IPS DF 19.7 (cell line): ENCODE measurements at places on chromosomes 13 and 19.

- no peak for DNase-seq
Observed at GRCh38 chr13:101959016-101959415, 442.8 kb downstream of the FGF14 start.

DNA sequence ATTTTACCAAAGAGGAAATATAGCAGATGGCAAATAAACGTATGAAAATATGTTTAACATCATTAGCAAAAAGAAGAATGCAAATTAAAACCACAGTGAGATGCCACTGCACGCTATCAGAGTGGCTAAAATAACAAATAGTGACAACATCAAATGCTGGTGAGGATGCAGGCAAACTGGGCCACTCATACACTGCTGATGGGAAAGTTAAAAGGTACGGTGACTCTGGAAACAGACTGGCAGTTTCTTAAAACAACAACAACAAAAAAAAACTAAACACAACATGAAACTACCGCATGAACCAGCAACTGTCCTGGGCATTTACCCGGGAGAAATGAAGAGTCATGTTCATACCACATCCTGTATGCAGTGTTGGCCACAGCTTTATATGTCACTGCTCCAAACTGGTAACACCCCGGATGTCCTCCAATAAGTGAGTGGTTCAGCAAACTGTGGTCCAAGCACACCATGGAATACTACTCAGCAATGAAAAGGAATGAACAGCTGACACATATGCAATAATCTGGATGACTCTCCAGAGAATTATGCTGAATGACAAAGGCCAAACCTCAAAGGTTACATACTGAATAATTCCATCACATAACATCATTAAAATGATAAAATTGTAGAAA lies 22.3 kb downstream of the EPS15L1 start:
- no peak for DNase-seq

GRCh38 chr19:918481-919198 lies 1.5 kb downstream of the KISS1R start:
- no peak for DNase-seq

- no peak for DNase-seq
Observed at GRCh38 chr19:5561559-5561958, 6.2 kb downstream of the TINCR start.

GRCh38 chr19:1133471-1133929 lies 29.7 kb downstream of the GPX4 start:
- no peak for DNase-seq

DNA sequence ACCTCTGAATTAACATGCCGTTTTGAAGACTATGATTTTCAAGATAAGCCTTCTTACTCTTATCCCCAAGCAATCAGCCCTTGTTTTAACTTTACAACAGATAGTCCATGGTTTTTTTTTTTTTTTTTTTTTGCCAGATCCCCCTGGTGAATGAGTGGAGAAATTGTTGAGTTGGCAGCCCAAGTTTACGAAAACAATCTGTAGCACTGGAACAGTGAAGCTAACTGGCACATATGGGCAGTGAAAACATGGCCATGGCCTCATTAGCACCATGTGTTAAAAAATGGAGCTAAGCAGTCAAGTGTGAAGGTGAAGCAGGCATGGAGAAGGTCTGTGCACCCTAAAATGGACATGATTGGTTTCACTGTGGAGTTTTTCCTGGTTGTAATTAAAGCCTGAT lies 812.1 kb upstream of the MIR17HG start:
- DNase-seq: no peak

DNA sequence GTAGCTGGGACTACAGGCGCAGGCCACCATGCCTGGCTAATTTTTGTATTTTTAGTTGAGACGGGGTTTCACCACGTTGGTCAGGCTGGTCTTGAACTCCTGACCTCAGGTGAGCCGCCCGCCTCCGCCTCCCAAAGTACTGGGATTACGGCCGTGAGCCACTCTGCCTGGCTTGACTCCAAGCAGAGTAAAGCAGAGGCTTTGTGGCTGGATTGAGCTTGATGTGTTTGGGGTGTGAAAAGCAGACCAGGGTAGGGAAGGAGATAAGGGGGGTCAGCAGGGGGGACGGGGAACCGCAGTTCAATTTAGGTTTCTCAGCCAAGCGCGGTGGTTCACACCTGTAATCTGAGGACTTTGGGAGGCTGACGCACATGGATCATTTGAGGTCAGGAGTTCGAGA lies 4.2 kb upstream of the CLPP start:
- no peak for DNase-seq

- DNase-seq: no peak
Observed at GRCh38 chr19:11367528-11367927, 6.9 kb upstream of the SWSAP1 start.

DNA sequence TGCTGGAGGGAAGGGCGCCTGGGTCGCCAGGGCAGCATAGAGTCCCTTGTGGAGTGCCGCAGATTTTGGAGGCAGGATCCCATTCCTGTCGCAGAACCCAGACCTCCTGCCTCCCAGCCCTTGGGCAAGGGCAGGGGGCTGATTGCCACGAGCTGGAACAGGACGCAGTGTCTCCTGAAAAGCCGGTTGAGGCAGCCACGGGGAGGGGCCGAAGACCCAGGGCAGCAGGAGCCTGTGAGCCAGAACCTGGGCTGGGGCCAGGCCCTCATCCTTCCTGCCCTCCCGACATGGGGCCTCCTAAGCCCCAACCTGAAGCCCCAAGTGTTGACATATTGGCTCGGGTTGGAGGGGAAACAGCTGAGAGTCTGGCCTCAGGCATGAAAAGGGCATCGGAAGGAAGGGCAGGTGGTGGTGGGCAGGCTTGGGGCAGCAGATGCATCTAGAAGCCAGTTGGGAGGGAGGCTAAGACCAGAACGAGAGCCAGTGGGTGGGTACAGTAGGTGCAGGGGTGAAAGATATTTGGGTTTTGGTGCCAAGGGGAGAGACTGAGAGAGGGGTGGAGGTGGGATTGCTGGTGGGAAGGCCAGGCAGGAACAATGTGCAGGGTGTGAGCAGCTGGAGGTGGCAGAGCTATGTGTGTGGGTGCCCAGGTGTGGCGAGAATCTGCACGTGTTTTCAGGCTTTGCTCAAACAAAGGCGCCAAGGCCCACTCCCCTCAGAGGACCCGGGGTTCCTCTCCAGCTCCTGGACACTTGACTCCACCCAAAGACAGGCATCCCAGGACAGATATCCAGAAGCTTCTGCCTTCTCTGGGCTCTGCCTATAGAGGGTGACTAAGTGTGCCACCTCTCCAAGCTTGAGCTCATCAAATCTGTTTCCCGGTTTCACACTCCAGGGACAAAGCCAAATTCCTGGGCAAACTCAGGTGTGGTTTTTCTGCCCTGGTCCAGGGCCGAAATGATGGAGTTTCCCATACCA lies 1.4 kb upstream of the SBSN start:
- no peak for DNase-seq

- DNase-seq: no peak
Observed at GRCh38 chr13:71540098-71540497, 326.9 kb downstream of the DACH1 start.

DNA sequence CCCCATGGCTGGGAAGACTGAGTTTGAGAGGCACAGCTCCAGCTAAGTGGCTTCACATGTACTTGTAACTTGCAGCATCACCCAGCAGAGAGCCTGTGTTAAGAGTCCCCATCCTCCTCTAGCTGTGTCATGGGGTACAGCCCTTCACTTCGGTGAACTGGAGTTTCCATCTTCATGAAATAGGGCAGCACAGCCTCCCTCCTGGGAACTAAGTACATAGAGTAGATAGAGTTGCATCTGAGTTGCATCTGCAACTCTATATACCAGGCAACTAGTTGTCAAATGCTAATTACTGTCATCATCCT lies 1.2 kb downstream of the PRDX2 start:
- no peak for DNase-seq

- DNase-seq: no peak
Observed at GRCh38 chr13:87906411-87906810, 235.2 kb downstream of the SLITRK5 start.

DNA sequence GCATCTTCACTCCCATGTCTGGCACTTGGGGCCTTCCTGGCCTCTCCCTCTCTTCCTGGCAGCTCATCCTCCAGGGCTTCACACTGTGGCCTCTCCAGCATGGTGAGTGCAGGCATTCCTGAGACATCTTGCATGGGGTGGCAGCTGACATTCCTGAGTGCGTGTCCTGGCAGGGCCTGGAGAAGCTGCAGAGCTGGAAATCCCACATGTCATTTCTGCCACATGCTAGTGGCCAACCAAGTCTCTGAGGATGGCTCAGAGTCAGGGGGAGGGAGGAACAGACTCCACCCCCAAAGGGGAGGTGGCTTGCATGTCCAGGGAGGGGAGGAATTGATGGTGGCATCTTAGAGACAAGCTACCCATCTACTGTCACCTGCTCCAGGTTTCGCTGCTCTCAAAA lies 41.6 kb upstream of the AMER2 start:
- DNase-seq: no peak

- DNase-seq: peak; percentile 95
Observed at GRCh38 chr13:75803164-75803611, 167.1 kb downstream of the LMO7 start.

- DNase-seq: no peak
Observed at GRCh38 chr19:7442423-7442822, 46.4 kb downstream of the PEX11G start.

DNA sequence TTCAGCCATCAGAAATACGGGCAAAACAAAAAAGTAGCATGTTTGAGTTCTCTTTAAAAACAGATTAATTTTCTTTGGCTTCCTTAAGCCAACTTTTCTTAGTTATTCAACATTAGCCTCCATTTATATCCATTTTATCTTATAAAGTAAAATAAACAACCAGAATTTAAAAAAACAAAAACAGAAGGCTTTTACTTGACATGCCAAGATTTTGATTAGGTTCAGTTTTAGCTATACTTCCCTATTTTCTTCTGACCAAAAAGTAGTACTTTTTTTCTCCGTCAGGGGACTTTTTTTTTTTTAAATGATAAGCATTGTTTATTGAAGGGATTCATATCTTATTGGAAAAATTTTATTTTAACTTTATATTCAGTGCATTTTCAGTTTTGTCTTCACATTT lies 18.1 kb downstream of the RNASEH2B start:
- no peak for DNase-seq

DNA sequence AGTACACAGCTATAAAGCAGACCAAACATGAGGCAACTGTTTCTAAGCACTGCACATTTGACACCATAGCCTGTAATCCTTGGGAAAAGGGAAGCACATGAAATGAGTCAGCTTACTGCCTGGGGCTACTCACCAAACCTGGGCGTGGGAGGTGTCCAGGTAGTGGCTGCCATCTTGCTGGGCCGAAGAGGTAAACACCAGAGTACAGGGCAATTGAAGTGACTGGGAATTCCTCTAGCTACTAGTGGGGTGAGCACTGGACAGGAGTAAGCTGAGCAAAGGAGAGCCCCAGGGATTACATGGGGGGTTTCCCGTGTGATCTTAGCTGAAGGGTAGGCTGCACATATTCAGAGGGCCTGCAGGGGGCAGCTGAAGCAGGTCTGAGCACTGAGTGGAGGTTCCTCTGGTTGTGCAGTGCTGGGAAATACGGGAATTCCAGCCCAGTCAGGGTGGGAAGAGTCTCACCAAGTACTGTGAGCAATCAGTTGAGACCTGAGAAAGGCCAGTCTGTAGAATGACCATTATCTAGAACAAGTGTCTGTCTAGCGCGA lies 140.5 kb downstream of the SLC7A1 start:
- DNase-seq: peak; percentile 42

GRCh38 chr19:33406521-33407139 lies 33.1 kb downstream of the CEBPG start:
- no peak for DNase-seq

- DNase-seq: no peak
Observed at GRCh38 chr19:48287748-48288147, 17.9 kb downstream of the ZNF114 start.

DNA sequence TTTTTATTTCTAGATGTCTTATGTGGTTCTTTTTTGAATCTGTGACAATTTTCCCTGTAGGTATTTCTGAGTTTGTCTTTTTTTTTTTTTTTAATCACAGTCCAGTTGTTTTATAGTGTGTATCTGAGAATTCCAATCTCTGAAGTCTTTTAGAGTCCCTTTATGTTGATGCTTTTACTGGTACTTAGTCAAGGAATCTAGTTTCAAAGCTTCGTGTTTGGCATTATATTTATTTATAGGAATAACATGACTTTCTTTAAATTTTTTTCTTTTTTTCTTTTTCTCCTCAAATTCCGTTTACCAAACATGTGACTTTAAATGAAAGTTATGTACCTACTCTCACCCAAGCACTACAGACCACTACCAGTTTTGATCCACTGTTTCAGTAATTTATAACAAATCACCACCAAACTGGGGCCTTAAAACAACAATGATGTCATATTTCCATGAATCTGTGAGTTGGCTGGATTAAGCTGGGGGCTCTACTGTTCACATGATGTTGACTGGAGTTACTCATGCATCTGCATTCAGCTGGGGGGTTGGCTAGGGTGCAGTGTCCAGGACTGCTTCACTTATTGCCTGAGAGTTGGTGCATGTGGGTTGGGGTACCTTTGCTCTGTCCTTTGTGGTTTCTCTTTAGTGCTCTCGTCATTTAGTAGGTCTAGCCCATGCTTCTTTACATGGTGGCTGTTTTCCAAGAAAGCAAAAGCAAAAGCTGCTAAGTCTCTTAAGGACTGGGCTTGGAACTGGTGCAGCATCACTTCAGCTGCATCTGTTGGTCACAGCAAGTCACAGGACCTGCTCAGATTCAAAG lies 22.3 kb downstream of the KCTD4 start:
- no peak for DNase-seq

- no peak for DNase-seq
Observed at GRCh38 chr13:108227651-108228272, 9.6 kb downstream of the ABHD13 start.

GRCh38 chr19:591099-591958 lies 1.6 kb downstream of the HCN2 start:
- no peak for DNase-seq

DNA sequence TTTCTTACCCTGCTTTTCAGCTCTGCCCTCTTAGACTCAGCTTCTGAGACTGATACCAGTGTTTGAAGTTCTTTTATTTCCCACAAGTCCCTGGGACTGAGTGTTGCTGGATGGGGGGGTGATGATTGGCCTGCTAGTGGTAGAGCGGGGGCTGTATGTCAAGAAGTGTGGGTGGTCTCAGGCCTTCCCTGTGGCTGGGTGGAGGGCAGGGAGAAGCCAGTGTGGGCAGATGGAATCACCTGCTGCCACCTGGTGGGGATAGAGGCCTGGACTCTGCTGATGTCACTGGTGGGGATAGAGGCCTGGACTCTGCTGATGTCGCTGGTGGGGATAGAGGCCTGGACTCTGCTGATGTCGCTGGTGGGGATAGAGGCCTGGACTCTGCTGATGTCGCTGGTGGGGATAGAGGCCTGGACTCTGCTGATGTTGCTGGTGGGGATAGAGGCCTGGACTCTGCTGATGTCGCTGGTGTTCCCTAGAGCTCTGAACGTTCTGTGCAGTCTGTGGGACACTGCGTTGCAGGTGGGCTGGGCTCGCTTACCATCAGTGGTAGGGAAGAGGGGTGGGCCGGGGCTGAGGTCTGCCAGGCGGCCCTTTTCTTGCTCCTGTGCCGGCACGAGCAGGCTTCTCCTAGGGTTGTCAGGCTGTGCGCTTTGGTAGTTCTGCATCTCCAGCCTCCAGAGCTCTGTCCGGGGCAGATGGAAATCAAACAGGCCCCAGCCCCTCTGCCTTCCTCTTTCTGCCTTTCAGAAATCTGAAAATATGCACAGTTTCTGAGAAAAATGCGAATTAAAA lies 101.3 kb downstream of the ARHGEF7 start:
- no peak for DNase-seq
